Mammary microvascular endothelial cell (primary cell): ENCODE measurements at places on chromosomes 3 and 15. TPM values are rescaled to one million over a fixed set of nuclear protein-coding genes. Genes with fewer than 3 reads are reported as not detected.

BOC gene
- 0.27 and 0.34 TPM in 2 replicates for total RNA-seq

RTP3 gene
- total RNA-seq, result not detected in 2 replicates

MDFIC2 gene
- not detected in 2 replicates for total RNA-seq

TM4SF18 gene
- total RNA-seq, result 317 and 346 TPM in 2 replicates

ITIH3 gene
- not detected in 2 replicates for total RNA-seq

MKRN2OS gene
- not detected in 2 replicates for total RNA-seq
